Left ventricle myocardium superior (tissue), 1 donor: ENCODE measurements at places on chromosomes 2 and 18. TPM values are rescaled to one million over a fixed set of nuclear protein-coding genes. Genes with fewer than 3 reads are reported as not detected.

DNA sequence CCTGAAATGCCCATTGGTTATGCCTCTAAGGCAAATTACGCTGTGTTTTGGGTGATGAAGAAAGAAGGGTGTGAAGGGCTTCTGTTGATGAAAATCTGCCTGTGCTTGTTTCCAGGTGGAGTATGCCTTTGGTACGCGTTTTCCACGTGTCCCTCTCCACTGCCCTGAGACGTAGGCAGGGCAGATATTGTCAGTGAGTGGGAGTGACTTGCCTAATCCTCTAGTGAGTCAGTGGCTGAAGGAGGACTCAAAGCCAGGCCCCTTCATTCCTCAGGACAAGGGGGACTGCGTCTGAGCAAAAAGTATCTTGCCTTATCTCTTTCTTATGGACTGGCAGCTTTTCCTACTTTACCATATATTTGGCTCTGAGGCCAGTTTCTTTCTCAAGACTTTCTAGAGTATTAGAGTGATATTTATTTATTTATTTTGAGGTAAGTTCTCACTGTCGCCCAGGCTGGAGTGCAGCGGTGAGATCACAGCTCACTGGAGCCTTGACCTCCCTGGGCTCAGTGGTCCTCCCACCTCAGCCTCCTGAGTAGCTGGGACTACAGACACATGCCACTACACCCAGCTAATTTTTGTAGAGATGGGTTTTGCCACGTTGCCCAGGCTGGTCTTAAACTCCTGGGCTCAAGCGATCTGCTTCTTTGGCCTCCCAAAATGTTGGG is 10.2 kb downstream of the RALB start:
- no peak for DNase-seq

DNA sequence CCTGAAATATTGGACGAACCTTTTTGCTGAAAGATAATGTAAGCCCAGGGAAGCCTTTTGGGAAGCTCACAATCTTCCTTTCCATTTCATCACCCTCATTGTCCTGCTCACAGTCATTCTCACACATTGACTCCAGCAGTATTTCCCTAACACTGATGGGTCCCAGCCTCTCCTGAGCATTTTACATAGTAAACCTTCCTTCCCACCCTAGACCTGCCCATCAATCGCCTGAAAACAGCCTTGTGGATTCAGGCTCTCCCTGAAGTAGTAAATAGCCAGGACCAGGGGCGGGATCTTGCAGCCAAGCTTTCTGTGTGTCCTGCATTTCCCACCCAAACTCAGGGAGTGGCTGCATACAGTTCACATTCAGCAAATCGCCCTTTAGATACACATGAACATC is 149.9 kb downstream of the CYRIA start:
- no peak for DNase-seq

The RFTN2 gene
- 7.5 TPM for total RNA-seq

GRCh38 chr2:64738026-64738425 is 84.3 kb upstream of the SERTAD2 start:
- no peak for DNase-seq

DNA sequence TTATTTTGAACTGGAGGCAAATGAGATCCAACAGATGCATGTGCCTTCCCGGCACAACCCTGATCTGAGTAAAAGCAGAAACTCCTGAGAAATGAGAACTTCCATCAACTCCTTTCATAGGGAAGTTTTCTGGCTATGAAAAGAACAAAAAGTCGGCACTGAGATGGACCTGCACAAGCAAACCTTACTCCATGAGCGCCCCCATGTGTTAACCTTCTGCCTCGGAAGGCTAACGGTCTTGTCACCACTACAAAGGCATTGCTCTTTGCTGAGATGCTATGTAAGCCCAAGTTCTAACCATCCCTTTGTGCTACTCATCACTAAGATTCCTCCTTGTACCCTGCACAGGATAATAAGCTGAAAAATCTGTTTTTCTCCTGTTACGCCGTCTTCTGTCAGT is 57.3 kb upstream of the SULT1C3 start:
- DNase-seq: no peak
